ENCODE measurements at places on chromosomes 2 and 18.

GRCh38 chr2:134501476-134502091 lies 217.2 kb downstream of the TMEM163 start:
- no peak for DNase-seq

GRCh38 chr18:74951165-74951760 lies 257.7 kb downstream of the PTGR3 start:
- DNase-seq, result no peak

- DNase-seq, result no peak
Measured at GRCh38 chr2:59974051-59974766, 579.2 kb downstream of the BCL11A start.

DNA sequence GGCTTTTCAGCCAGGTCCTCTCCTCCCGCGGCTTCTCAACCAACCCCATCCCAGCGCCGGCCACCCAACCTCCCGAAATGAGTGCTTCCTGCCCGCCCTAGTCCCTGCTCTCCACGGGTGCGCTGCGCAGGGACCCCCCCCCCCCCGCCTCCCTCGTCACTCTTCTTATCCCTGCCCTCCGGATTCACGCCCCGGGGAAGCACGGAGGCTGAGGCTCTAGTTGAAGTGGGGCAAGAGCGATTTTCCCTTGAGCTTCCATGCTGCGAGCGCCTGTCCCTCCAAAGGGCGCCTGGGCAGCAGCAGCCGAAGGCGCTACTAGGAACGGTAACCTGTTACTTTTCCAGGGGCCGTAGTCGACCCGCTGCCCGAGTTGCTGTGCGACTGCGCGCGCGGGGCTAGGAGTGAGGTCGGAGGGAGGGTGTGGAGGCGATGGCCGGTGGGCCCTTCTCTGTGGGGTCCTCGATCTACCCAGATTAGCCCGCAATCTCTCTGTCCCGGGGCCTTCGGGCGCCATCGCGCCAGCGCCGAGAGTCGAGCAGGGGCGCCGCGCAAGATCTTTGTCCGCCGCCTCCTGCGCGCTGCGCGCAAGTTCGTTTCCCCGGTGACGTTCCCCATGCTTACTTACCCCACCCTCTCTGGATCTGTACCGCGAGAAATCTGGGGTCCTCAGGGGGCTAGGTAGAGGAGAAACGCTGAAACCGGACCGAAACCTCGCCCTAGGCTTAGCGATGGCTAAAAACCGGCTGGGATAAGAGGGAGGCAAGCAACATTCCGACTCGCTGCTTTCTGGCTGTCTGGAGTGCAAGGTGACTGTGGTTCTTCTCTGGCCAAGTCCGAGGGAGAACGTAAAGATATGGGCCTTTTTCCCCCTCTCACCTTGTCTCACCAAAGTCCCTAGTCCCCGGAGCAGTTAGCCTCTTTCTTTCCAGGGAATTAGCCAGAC lies 677 bp downstream of the GAD1 start:
- no peak for DNase-seq

- no peak for DNase-seq
Measured at GRCh38 chr2:199983534-199983933, 28.2 kb downstream of the MAIP1 start.

DNA sequence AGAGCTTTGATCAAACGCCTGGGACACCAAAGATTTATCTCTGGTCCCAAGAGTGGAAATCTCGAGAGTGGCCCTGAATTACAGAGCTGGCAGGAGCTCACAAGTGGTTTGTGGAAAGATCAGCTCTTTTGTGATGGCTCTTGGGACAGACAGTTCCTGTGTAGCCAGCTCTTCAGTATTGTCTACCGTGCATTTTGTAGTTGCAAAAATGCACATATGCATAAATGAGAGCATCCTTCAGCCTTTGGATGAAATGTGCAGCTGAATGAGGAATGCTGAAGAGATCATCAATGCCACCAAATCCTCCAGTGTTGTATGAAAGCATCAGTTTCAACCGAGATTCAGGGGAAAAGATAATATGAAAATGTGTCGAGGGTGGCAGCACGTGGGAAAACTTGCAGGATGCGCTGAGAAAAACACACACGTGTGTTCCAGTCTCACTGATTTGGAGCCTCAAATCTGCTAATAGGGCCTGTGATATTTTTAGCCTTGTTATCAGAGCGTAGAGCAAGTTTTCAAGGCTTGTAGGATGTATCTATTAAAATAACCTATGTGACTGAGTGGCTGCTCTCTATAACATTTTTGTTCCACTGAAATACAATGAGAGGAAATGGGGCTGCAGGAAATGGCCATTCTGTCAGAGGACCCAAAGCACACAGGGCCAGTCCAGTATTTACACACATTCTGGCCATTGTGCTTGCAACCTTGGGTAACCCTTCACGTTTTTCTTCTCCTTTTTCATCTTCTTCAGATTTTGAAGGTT lies 138.7 kb downstream of the PRKCE start:
- DNase-seq, result no peak

- DNase-seq, result no peak
Measured at GRCh38 chr2:28296243-28296642, 96.4 kb upstream of the FOSL2 start.

- DNase-seq, result no peak
Measured at GRCh38 chr2:3396920-3397559, 17.5 kb downstream of the TRAPPC12 start.

- no peak for DNase-seq
Measured at GRCh38 chr2:80706541-80706940, 402.0 kb upstream of the LRRTM1 start.

- peak; percentile 92 for DNase-seq
Measured at GRCh38 chr2:71331581-71332434, at the start of gene ZNF638. ZNF638 (plus strand) TSS chr2:71331782; CDS start chr2:71348955, 17,173 bp downstream.

GRCh38 chr2:152409386-152410164 lies 74.6 kb downstream of the FMNL2 start:
- no peak for DNase-seq

DNA sequence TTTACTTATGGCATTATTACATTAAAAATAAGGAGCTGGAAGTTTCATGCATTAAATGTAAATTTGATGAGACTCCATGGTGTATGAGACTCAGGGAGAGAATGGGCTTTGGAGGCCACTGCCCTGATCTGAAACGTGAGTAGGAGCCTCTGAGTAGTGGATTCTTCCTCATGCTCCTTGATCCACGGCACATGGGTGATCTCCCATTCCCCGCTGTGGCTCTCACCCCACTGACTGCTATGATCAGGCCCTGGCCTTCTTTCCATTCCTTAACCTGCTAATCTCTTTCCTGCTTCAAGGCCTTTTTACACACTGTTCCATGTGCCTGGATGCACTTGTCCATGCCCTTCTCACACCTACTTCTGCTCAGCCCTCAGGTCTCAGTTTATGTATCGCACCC lies 68.4 kb downstream of the SMAD7 start:
- no peak for DNase-seq

DNA sequence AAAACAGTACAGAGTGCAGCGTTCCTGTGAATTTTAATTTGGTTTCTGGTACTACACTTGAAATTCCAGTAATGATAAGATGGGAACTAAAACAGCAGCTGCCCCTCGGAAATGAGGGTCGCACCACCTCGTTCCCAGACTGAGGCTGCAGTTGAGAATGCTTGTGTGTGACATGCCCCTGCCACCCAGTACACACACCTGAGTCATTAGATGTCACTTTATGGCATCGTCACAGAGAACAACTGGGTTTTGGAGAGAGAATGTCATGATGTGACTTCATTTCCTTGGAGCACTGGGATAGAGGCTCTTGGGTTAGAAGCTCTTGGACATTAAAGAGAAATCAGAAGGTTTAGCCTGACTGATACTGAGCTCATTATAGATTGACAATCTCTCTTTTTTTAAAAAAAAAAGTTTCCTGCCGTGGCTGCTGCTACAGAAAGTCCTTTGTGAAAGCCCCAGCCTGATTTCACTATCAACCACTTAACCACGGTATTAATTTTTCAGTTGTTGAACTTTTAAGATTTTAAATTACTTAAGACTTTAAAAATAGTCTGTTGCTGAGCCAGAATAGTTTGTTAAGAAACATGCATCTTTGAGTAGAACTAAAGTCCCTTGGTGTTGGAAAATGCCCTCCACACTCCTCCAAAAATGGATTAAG lies 24.5 kb downstream of the BCL2L11 start:
- no peak for DNase-seq

DNA sequence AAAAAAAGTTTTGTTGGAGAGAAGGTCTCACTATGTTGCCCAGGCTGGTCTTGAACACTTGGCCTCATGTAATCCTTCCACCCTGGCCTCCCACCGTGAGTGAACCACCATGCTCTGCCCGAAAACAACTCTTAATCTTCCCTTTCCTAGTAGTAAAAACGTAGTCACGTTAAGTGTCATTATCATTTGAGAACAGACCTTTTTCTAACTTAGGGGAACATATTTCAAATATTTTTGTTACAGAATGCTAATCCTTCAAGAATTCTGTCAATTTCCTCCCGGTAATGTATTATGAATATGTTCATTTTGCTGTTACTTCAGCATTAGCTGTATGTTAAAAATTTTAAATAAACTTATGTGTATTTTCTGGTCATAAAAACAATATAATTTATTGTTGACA lies 49.7 kb downstream of the MTA3 start:
- no peak for DNase-seq

- no peak for DNase-seq
Measured at GRCh38 chr2:200430017-200430416, 79.9 kb downstream of the KCTD18 start.

- no peak for DNase-seq
Measured at GRCh38 chr2:201471732-201472393, 20.3 kb downstream of the STRADB start.

DNA sequence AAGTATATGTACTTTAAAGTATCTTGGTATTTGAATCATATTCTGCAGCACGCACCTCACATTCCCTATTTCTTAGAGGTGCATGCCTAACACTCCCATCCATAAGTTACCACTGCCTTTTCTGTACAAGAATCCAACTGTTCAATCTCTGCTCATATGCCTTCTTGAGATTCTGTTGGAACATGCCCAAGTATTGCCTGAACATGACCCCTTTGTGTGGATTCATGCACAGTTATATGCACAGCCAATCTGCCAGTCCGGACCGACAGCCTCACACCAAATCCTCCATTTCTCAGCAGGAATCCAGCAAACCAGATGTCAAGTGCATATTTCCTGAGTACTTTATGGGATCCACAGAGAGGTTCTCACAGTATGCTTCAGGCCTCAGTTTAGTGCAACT lies 222.0 kb downstream of the TMEM182 start:
- no peak for DNase-seq

DNA sequence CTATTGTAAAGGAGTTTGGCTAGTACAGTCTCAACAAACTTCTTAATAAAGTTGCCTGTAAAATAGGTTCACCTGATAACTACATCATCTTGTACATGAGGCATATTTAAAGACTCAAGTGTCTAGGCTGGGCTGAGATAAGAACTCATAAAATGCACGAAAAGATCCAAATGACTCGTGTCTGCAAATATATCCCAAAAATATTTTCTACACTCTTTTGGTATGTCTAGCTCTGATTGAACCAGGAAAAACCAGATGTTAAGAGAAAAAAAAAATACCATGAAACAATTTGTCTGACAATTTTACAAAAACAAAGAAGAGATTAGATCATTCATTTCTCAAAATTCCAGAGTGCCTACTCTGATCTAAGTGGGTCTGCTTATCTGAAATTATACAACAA lies 166.9 kb upstream of the OSR1 start:
- no peak for DNase-seq

DNA sequence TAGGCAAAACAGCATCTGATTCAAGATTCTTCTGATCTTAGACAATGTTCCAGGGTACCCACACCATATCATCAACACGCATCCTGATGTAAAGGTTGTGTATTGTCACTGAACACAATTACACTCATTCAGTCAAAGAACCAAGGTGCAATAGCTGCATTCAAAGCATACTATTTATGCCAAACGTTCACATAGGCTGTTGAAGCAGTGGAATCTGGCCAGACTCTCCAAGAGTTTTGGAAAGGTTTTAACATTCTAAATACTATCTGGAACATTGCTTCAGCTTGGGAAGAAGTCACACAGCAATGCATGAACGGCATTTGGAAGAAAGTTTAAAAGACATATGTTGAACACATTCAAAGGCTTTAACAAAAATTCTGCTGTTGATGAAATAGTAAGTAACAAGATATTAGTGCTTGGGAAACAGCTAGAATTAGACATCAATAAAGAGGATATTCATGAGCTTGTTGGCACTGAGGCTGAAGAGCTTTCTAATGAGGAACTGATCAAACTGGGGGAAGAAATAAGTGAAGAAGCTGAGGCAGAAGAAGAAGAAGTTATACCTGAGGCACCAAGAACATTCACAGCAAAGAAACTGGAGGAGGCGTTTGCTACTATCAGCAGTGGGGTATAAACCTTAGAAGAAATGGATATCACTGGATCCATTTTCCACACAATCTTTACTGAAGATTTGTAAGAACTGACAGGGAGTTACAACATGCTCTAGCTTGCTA lies 47.6 kb upstream of the MSH6 start:
- DNase-seq, result no peak

DNA sequence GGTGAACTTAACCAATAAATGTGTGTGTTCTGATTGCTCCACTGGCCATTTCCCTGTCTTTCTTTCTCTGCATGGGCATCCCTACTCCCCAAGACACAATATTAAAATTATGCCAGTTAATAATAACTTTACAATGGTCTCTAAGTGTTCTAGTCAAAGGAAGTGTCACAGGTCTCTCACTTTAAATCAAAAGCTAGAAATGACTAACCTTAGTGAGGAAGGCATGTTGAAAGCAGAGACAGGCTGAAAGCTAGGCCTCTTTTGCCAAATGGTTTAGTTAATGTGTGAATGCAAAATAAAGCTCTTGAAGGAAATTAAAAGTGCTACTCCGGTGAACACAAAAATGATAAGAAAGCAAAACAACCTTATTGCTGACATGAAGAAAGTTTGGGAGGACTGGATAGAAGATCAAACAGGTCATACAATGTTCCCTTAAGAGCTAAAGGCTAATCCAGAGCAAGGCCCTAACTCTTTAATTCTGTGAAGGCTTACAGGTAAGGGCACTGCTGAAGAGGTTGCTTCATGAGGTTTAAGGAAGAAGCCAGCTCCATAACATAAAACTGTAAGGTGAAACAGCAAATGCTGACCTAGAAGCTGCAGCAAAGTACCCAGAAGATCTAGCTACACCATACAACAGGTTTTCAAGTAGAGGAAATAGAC lies 44.0 kb upstream of the ARHGAP15 start:
- no peak for DNase-seq

DNA sequence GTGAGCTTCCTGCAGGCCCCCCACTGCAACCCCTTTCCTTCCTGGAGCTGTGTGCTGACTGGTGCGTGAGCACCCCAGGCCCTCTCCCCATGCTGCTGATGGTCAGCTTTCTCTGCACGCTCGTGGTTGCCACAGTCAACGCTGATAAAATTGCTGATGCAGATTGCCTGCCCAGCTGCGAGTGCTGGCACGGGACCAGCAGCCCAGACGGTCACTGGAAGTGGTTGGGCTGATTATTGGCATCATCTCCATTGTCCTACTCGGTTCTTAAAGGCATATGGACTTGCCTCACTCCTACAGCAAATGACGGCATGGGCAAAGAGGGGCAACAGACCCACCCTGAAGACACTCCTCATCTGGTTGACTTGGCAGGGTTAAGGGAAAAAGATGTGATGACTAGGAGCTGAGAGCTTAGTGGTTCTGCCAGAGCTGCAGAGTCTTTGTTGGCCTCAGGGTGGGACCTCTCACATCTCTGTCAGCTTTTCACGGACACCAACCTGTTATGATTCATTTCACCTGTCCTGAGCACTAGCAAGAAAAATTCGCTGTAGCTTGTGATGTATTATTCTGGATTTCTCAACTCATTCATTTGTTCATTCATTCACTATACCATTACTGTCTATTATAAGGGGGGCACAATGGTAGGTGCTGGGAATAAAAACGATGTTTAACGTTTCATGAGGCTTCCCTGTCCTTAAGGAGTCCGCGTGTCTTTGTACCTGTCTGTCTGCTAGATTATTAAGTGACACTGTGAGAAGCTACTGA lies 38.4 kb downstream of the PAX8 start:
- no peak for DNase-seq
